Right lobe of liver (tissue), 6 donors: ENCODE measurements at places on chromosomes 7 and 10. TPM values are rescaled to one million over a fixed set of nuclear protein-coding genes. Genes with fewer than 3 reads are reported as not detected.
A peak's percentile ranks its signal among the peaks of the same experiment; 100 is the strongest.

ATOH7 gene
- 1.1 TPM for total RNA-seq

DNA sequence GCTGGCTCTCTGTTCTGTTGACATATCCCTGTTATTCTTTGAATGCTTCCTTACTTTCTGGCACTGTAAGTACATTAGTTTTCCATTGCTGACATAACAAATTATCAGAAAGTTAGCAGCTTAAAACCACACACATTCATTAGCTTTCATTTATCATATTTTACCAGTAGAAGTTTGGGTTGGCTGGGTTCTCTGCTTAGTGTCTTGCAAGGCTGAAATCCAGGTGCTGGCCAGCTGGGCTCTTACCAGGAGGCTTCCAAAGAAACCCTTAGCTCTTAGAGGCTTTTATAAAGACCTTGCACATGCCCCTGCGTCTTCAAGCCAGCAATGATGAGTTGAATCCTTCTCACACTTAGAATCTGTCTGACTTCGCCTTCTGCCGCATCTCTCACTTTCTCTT is 160.6 kb downstream of the MLLT10 start:
- DNase-seq: no peak

LMOD2 gene
- total RNA-seq: not detected

PRKAR2B gene
- 1.6 TPM for total RNA-seq

GRCh38 chr7:22252936-22253536 is 103.9 kb downstream of the RAPGEF5 start:
- DNase-seq: no peak

DNA sequence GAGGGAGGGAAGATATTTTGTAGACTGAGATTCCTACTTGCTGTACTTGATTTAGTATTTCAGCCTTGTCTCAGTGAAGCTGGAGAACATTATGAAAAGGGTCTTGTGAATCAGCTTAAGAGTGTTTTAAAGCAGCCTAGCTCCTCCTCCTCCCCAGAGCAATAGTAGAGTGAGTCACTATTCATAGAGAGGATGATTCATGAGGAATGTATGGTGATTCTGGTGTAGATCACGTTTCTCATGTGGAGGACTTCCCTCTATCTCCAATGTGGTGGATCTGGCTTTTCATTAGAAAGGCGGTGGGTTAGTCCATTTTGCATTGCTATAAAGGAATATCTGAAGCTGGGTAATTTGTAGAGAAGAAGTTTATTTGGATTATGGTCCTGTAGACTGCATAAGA is 340.1 kb upstream of the CHRM2 start:
- DNase-seq: no peak

DNA sequence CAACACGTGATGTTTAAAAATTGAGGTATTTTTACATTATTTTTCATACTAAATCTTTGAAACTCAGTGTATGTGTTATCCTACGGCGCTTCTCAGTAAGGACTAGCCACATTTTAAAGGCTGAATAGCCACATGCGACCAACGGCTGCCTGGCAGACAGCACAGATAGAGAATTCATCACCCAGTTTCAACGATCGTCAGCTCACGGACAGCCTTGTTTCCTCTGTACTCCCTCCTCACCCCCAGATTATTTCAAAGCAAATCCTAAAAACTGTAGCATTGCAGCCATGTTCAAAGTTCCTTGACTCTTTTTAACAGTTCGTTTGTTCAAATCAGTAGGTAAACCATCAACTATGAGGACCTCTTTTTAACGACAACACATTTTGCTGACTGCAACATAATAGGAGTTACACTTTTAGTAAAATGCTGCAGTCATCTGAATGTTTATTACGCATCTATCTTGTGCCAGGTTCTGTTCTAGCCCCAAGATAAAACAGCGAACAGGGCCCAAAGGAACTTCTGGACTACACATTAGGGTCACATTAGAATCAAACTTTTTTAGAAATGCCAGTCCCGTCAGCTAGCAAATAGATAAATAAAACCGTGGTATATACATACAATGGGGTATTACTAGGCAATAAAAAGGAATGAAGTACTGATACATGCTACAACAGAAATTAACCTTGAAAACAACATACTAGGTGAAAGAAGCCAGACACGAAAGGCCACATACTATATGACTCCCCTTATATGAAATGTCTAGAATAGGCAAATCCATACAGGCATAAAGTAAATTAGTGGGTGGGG is 5.7 kb downstream of the OSBPL3 start:
- no peak for DNase-seq

DNA sequence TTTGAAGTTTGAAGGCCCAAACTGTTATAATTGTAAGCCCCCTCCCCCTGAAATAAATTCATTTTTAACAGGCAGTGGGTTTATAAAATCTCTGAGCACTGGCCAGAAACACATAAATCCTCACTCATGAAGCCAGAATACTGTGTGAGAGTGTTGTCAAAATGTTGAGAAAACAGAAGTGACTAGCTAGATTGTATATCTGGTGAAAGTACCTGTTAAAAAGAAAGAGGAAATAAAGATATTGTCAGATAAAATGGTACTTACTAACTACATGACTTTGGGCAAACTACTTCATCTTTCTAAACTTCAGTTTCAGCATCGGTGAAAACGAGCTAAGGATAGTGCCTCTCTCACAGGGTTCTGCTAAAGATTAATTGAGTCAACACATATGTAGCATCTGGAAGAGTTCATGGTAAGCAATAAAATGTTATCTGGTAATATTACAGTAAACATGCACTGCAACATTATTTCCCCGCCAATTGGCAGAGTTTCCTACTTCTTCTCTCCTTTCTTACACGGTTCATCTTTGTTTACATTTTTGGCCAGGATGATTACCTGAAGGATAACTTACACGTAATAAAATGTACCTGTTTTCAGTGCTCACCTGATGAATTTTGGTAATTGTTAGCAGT is 202.5 kb upstream of the CHRM2 start:
- no peak for DNase-seq

- no peak for DNase-seq
Observed at GRCh38 chr10:69403519-69403918, 13.2 kb downstream of the TACR2 start.

DNA sequence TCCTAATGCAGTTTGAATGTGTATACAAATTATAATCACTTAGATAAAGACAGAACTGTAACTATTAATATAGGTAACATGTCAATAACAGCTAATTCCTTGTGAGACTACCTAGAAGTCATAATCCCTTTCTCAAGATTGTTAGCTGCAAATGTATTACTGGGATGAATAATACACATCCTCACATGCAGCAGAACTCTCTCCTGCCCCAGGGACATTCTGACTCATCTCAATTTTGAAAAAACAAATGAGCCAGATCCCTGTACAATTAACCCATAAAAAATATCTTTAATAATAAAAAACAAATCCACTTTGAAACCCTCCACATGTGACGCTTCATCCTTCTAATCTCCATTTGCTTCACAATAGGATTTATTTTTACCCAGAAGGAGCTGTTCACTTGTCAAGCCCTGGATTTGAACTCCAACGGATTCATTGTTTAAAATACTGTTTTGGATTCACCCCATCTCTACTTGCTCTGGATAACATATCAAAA is 428.4 kb upstream of the TEX47 start:
- no peak for DNase-seq

- no peak for DNase-seq
Observed at GRCh38 chr10:129942936-129943715, 20.9 kb downstream of the EBF3 start.

DNA sequence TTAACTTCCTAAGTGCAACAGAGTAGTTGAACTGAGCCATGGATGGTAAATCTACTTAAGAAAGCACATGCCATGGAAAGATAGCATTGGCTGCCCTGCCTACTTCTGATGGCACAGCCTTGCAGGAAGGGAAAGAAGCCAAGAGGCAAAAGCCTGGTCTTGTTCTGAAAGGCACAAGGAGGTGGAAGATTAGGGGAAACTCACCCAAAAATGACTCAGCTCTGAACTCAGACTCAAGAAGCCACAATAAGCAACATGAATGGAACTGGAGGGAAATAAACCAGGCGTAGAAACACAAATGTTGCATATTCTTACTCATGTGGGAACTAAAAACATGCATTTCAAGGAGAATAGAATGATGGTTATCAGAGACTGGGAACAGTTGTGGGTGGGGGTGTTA is 20.8 kb upstream of the ALOX5 start:
- no peak for DNase-seq

NUTM2B gene
- total RNA-seq: 0.49 TPM

GRCh38 chr7:78261302-78261701 is 462.7 kb downstream of the PHTF2 start:
- no peak for DNase-seq

COL13A1 gene
- 0.44 TPM for total RNA-seq

- DNase-seq: peak; percentile 33
Observed at GRCh38 chr7:45028920-45029344, 28.9 kb downstream of the CCM2 start.

DNA sequence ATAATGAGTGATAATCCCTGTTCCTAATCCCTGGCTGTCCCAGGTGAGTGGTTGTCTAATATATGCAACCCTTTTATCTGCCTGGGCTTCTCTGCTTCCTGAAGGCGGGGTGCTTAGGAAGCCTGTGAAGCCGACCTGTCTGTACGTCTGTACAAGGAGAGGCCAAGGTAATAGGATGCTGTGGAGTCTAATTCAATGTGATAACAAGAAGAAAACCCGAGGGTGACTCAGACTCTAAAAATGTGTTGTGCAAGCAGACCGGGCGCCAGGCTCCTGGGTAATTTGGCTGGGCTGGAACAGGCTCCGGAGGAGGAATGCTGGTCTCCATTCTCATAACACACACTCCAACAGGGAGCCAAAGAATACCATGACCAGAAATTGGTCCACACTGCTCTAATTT is 43.6 kb downstream of the THNSL1 start:
- DNase-seq: peak; percentile 68

GIMAP5 gene
- total RNA-seq: 6.1 TPM

CUL2 gene
- total RNA-seq: 14.7 TPM

GRCh38 chr7:70063927-70064326 is 465.7 kb downstream of the AUTS2 start:
- DNase-seq: no peak

DNA sequence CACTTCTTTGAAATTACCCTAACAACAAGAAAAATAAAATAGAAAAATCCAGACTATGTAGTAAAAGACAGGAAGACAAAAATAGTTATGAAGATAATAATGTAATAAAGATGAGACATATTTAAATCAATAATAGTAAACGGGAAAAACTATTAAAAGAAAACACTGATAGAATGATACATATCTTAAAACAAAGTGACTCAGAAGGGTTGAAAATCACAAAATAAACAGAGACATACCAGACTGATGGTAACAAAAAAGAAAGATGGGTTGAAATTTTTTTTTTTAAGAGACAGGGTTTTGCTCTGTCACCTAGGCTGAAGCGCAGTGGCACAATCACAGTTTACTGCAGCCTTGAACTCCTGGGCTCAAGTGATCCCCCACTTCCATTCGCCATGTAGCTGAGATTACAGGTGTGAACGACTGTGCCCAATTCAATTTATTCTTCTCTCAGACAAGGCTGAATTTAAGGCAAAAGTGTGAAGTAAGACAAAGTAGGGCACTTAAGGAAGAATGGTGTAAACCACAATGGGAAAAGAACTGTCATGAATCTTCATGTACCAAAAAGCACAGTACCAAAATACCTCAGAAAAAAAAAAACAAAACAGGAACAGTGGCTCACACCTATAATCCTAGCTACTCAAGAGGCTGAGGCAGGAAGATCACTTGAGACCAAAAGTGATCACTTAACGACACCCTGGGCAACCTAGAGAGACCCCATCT is 47.4 kb downstream of the LMBR1 start:
- DNase-seq: no peak
